ENCODE measurements at places on chromosomes 6 and 20.

GRCh38 chr6:52416629-52417151 lies 3.5 kb upstream of the EFHC1 start:
- no peak for DNase-seq

DNA sequence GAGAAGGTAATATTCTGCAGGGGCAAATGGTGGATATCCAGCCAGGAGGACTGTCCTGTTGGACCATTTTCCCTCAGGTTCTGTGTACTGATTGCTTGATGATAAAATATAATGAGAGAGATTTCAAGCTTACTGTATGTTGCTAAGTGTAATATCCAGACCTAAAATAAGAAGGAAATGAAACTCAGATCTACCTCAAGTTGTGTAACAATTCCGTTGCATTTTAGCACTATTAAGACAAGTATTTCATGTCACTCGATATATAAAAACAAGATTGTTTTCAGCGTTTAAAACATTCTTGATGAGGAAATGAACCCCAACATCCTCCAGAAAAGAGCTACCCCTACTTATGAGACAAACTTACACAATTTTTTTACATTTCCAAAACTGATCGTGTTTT lies 57.2 kb downstream of the RGS17 start:
- DNase-seq, result no peak

GRCh38 chr6:31152781-31153180 lies 4.8 kb downstream of the CCHCR1 start:
- no peak for DNase-seq

DNA sequence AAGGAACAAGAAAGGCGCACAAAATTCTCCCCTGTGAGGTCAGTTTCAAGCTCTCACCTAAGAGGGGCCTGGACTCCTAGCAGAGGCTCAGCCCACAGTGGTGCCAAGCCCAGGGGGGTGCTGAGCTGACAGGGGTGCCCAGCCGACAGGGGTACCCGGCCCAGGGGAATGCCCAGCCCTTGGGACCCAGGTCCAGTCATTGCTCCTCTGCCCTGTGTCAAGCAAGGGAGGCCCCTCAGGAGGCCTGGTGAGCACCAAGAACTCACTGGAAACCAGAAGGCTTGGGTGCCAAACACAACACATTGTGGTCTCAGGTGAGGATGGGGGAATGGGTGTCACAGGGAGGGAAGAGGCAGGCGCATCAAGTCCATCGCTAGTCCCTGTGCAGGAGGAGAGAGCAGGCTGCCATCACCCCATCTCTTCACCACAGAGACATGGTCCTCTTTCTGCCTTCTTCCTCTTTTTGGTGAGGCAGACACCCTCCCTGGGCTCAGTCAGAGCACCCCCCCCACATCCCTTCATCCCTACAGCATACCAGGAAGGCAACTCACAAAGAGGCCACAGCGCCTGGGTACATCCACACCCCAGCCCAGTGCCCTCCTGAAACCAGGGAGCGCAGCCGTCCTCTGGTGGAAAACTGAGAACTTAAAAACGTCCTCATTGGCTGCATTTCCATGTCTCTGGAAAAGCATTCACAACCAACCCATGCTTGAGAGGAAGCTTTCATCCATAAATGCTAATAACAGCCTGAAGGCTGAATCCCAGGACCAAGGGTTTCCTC lies 111.3 kb downstream of the BANF2 start:
- no peak for DNase-seq

- DNase-seq, result no peak
Measured at GRCh38 chr6:113674075-113674474, 183.1 kb upstream of the MARCKS start.

- DNase-seq, result no peak
Measured at GRCh38 chr6:166927935-166928643, 28.3 kb downstream of the RNASET2 start.

DNA sequence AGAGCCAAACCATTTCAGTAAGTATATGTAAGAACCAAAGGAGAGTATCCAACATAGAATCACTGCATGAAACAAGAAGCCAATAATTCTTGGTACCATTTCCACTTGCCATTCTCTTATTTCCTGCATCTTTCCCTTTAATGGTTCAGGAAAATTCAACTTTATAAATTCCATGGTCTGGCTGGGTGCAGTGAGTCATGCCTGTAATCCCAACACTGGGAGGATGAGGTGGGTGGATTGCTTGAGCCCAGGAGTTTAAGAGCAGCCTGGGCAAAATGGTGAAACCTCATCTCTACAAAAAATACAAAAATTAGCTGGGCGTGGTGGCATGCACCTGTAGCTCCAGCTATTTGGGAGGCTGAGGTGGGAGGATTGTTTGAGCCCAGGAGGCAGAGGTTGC lies 21.2 kb downstream of the NHLRC1 start:
- no peak for DNase-seq

DNA sequence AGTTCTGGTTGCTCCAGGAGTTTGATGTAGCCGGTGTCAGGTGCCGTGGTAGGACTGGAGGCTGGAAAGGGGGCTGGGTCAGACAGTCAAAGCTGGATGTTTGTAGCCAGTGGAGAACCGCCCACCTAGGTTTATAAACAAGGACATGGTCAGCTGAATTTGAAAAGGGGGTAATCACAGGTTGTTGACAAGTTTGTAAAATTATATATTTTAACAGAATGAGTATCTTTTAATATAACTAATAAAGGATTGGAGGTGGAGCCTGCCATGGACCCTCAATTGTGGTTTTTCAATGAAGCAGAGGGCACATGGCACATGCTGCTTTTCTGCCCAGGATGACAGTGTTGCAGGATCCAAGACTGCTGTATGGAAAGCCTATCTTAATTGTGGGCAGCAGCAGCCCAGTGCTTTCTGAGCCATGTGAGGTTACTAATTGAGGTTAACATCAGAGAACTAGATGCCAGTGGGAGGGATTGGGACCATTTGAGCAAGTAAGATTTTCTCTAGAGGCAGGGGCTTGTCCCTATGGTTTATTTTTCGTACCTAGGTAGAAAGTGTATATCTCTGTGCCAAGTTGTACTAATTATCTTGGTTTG lies 9.7 kb downstream of the HECA start:
- no peak for DNase-seq

- no peak for DNase-seq
Measured at GRCh38 chr6:55866128-55866527, 9.3 kb downstream of the BMP5 start.

GRCh38 chr6:80250391-80250997 lies 144.0 kb downstream of the BCKDHB start:
- DNase-seq, result no peak

DNA sequence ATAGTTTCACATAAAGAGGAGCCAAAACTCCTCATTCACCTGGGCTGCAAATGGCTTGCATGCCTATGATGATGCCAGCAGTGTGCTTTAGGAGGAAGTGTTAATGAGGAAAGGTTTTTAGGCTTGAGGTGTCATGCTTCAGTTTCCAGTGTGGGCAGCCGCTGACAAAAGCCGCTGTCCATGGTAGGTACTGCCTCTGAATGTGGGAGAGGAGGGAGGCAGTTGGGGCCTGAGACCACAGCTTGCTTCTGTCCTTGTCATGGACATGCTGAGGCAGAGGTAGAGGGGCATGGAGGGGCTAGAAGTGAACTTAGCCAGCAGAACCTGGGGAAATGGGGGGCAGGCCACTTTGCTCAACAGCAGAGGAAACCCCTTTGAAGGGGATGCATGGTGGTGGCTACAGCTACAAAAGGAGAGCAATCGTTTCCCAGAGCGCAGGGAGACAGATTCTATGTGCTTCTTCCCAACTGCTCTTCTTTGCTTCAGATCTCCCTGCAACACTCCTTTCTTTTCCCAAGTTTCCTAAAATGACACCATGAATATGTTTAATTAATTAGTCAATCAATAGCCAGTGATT lies 372.1 kb upstream of the CNR1 start:
- DNase-seq, result no peak

- no peak for DNase-seq
Measured at GRCh38 chr20:42641886-42642285, 547.8 kb downstream of the PTPRT start.

- no peak for DNase-seq
Measured at GRCh38 chr20:10795286-10796026, 121.7 kb upstream of the JAG1 start.

- no peak for DNase-seq
Measured at GRCh38 chr6:149129371-149130077, 188.0 kb upstream of the TAB2 start.

DNA sequence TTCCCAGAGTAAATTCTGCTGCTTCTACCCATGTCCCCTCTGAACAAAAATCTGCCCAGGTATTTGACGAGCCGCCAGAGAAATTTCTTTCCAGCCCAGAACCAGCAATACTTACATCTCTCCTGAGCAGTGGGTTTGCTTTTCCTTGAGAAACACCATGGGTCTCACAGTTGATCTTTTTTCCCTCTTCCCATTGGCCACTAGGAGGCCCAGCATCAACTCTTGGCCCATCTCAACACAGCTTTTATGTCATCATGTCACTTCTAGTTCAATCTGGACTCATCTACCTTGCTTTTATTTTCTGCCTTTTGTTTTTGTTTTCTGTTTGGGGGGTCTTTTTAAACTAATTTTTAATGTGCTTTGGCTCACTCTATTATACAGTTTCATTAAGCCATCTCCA lies 18.8 kb downstream of the MAFB start:
- DNase-seq, result no peak

DNA sequence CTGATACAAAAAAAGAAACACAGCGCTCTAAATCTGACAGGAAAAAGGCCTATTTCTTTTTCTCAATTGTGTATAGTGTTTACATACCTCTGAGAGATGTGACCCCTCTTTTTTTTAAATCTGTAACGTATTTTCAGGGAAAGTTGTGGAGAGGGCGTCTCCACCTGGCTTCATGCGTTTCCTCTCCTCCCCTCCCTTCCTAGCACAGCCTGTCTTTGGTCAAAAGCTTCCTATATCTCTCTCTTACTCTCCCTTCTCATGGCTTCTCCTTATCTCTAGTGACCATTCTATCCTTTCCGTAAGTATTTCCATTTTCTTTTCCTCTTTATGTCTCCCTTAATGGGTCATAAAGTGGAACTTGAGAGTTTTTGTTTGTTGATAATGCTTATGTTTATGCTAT lies 458.9 kb downstream of the HACE1 start:
- no peak for DNase-seq

- DNase-seq, result no peak
Measured at GRCh38 chr6:135240711-135241110, 59.6 kb downstream of the MYB start.

DNA sequence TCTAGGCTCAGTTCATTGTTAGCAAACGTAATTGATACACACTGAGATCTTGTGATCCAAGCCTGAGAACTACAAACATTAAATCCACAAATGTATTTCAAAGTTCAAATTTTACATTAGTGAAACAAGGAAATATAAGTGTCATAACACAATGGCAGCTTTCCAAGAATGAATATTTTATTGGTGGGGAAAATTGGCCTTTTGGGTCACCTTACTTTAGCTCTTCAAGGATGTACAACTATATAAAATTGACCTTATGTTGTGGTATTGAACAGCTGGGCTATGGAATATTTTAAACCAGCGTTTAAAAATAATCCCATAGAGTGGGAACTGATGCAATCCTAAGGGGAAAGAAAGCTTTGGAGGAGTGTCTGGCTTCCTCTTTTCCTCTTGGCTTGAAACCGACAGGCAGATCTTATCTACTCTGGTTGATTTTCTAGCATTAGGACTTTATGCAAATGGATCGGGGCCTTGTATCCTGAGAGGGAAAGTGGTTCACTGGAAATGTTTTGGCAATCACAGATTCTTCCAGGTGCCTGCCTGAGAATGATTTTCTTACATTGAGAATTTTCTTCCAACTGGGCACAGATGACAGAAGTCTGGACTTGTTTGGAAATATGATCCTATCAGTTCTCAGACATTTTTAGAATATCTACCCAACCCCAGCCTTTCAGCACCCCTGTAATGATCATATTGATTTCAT lies 184.8 kb upstream of the ECI2 start:
- no peak for DNase-seq

- DNase-seq, result no peak
Measured at GRCh38 chr6:107386340-107386739, 73.0 kb downstream of the PDSS2 start.

- DNase-seq, result no peak
Measured at GRCh38 chr20:38372806-38373205, 26.5 kb downstream of the LBP start.

DNA sequence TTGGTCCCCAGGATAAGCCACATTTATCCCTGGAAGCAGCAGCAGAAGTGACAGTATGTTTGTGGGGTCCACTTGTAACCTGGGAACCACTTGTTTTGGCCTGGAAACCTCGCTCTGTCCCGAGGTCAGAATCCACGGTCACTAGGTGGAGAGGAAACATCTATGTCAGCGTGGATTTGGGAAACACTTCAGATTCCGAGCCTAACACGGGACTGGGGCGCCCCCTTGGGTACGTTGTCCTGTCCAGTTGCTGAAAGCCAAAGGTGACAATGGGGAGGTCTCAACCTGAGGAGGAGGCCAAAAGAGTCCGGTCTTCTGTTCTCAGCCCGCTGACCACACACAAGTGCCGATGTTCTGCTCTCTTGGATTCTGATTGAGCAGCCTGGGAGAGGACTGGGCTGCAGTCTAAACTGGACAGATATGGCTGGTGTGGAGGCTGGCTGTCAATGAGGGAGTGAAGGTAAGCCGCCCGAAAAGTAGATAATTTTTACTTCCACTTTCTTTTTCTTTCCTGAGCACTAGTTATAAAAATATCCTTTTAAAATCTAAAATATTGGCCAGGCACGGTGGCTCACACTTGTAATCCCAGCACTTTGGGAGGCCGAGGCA lies 4.9 kb upstream of the ZFP57 start:
- no peak for DNase-seq

GRCh38 chr6:9087470-9087869 lies 652.1 kb upstream of the SLC35B3 start:
- DNase-seq, result no peak

DNA sequence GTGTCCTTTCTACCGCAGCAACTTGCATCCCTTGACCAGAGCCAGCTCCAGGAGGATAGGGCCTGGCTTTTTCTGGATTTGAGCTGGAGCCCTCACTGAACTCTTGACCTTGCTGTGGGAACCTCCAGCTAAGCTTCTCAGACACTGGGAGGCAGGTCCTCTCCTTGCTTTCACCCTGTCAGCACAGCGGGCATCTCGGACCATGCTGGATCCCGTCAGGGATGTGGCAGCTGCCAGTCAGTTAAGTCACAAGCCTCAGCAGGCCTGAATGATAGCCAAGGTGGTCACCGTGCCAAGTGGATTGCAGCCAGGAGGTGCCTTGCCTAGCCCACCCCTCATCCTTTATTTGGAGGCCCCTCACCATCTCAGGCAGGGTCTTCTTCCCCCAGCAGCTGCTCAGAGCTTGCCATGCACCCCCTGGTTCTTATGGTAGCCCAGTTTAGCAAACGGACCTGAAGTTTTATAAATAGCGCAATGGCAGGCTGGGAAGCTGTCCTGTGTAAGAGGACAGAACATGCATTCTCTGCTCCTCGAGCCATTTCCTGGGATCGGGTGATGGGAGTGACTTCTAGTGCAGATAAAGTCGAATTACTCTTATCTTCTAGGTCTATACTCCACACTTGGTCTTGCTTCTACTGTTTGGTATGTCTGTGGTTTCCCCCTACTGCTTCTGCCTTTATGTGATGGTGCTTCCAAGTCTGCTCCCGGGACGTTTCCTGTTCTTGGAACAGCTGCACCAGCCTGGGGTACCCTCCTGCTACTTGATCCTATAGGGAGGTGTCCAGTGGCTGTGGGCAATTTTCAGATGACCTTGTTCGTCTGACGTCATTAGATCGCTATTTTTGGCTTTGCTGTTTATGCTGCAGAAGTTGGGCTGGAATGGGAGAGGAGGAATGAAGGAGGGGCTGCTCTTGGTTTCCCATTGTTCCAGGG lies 7.1 kb upstream of the MYLK2 start:
- no peak for DNase-seq

GRCh38 chr20:53399083-53399482 lies 194.6 kb downstream of the ZNF217 start:
- no peak for DNase-seq

GRCh38 chr6:150719099-150719766 lies 119.5 kb downstream of the PLEKHG1 start:
- DNase-seq, result no peak
